ENCODE measurements at places on chromosomes 2 and 18.

- no peak for DNase-seq
Observed at GRCh38 chr2:177830881-177831386, 241.6 kb downstream of the PDE11A start.

DNA sequence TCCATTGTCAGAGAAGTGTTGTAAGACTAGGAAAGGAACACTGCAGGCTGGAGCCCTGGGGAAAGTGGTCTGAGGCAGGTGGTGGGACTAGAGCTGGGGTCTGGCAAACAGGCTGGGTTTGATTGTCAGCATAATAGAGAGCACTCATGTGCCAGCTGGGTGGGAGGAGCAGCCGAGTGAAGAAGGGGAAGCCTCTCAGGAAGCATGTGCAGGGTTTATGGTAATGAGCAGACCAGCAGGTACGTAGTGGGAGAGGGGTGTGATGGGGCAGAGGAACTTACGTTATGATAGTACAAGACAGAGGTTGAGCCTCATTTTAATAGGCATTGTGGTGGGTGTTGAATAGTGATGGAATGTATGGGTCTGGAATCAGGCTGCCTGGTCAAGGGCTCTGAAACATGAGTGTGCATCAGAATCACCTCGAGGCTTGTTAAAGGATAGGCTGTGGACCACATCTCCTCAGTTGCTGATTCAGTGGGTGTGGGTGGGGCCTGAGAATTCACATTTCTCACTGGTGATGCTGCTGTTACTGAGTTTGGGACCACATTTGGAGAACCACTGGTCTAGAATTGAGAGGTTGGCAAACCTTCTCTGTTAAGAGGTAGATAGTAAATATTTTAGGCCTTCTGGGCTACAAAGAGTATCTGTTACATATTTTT lies 1.7 kb upstream of the MGAT5 start:
- no peak for DNase-seq

DNA sequence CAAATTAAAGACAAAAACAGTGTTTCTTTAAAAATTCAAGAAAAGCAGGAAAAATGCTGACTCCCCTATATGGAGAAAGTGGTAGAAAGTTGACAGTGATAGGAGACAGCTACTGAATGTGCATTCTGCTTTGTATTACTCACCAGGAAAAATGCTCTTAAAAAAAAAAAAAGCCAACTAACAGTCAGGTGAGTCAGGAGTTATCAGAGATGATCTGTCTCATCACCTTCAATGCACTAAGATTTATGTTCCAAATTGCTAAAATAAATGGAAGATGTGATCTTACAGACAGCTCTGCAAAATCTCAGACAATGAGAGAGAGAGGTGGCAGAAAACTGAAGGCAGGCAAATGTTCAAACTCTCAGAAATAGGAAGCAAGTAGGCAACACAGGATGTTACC lies 47.6 kb upstream of the ZNF521 start:
- DNase-seq = no peak

DNA sequence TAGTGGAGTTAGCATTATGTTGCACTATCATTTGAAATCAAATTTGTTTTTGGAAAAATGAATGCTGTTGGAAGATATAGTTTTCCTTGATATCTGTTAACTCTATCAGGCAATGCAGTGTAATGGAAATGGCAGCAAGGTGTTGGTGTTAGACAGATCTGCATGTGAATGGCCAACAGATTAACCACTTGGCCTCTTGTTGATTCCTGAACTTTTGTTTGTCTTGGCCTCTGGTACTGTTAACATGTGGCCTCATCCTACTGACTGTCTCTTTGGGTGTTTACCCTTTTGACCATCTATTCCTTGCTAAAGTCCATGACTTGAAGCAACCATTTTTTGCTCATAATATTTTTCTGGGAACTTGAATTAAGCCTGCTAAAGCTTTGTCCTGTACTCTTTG lies 110.2 kb upstream of the CDH2 start:
- no peak for DNase-seq

DNA sequence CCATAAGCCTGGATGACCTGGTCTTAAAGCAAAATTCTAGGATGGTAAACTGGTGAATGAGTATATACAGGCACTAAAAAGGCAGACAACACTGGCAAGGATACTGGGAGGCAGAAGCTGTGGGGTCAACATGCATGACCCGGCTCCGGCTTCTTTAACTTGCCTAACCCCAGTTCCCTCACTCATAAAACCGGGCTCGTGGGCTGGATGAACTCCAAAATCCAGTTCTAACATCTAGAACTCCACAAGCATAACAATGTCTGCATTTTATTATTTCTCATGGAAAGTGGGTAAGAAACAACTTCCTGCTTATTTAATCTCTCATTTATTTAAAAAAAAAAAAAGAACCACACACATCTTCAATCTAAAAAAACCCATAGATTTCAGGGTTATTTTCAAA lies 57.3 kb downstream of the FARSB start:
- DNase-seq = no peak

GRCh38 chr2:188114014-188114413 lies 177.7 kb upstream of the GULP1 start:
- no peak for DNase-seq
